ENCODE measurements at places on chromosomes 5 and 9.

- no peak overlapping the region for H3K4me3 ChIP-seq
- no peak for DNase-seq
- peaks cover 4% of the 10 kb centered on the region for H3K36me3 ChIP-seq
- H3K4me1 ChIP-seq: no peaks in the 10 kb centered on the region
Observed at GRCh38 chr5:37090123-37090726, 159.0 kb downstream of the CPLANE1 start.

DNA sequence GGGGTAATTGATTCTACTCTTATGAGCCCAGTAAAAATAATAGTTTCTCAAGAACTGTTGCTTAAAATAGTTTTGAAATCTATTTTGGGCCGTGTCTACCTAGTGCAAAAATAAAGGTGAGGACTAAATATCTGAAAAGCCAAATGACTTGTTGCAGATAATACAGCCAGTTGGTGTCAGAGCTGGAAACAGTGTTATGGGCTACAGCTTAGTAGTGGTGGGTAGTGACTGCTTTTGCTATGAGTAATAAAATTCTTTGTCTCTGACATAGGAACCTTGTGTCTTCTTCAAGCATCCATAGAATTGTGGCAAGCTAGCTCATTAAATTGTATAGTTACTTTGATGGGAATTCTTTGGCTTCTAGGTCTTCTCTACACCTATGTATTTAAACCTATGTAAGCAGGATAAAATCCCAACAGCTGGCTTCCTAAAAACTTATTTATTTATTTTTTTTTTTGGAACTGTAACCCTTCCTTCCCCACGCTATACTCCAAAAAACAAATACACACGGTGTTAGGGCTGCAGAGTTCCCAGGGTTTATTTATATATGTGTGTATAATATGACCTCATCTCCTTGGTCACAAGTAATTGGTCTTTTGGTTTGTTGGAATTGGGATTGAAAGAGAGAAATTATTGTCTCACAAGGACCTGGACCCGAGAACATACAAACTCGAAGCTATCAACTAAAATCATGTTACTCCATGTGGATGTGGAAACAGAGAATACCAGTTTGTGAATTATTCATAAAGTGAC lies 138.0 kb downstream of the NUDT12 start:
- no peak for DNase-seq
- H3K27me3 ChIP-seq: peaks cover 14% of the 10 kb centered on the region
- H3K4me1 ChIP-seq: no peaks in the 10 kb centered on the region
- no peaks in the 10 kb centered on the region for H3K36me3 ChIP-seq
- no peak overlapping the region for H3K4me3 ChIP-seq
- no peak overlapping the region for H3K27ac ChIP-seq

DNA sequence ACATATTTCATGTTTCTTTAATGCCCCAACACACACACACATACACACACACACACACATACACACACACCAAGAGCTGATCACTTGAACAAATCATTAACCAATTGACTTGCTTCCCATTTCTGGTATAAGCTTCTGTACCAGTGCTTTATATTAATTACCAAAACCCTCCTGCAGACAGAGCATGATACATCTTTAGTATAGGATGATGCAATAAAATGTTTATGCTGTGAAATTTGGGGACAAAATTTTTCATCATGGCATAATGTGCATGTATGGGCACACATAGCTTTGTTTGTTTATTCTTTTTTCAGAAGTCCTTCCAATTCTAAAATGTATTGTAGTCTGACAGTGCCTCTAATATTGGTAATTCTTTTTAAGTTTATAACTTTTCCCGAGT lies 34.5 kb downstream of the SLC1A3 start:
- no peak overlapping the region for H3K4me3 ChIP-seq
- H3K4me1 ChIP-seq: no peaks in the 10 kb centered on the region
- no peak overlapping the region for H3K27ac ChIP-seq
- H3K27me3 ChIP-seq: peaks cover 26% of the 10 kb centered on the region
- no peak for DNase-seq

GRCh38 chr9:70551396-70551795 lies 136.9 kb upstream of the KLF9 start:
- no peak overlapping the region for H3K27ac ChIP-seq
- H3K36me3 ChIP-seq: no peaks in the 10 kb centered on the region
- no peaks in the 10 kb centered on the region for H3K27me3 ChIP-seq
- no peak overlapping the region for H3K4me3 ChIP-seq
- H3K4me1 ChIP-seq: peaks cover 6% of the 10 kb centered on the region

DNA sequence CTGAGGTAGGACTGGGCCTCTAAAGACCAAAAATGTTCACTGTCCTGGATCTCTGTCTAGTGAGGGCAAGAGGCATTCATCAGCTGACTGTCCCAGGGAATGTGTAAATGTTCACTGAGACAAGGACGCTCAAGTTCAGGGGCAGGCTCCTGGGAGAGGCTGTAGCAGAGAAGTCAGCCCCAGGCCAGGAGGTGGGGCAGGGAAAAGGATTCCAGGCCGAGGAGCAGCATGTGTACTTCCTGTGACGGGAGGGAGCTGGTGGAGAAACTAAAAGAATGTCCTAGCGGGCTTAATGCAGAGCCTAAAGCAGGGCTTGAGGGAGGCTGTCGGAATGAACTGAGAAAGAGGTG lies 205.8 kb downstream of the GABBR2 start:
- H3K4me3 ChIP-seq: no peak overlapping the region
- no peaks in the 10 kb centered on the region for H3K4me1 ChIP-seq
- no peak for DNase-seq
- H3K27me3 ChIP-seq: peaks cover 36% of the 10 kb centered on the region

DNA sequence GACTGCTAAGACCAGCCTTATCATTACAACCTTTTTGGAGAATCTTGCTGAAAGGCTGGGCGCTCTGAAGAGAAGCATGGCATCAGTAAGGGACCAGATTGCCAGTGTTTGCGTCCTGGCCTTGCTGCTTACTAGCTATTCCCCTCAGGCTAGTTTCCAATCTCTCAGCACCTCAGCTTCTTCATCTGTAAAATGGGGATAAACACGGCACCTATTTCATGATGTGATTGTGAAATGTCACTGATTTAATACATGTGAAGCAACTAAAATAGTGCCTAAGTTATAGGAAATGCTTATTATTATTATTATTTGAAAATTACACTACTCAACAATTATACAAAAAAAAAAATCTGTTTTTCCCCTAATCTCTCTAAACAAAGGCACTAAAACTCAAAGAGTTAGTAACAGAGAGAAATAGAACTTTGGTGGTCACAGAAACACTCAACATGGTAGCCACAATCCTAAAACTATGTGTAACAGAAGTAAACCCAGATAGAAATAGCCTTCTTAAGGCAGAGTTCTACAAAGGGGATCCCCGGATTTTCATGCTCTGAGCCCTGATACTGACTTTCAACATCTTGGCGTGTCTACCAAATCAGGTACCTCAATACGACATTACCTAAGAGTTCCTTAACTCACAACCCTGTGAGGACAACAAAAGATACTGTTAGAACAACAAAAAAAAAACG lies 62.0 kb downstream of the ENC1 start:
- H3K27me3 ChIP-seq: peaks cover 6% of the 10 kb centered on the region
- peaks cover 50% of the 10 kb centered on the region for H3K4me1 ChIP-seq
- peak overlapping the region; percentile 84 for H3K27ac ChIP-seq

- H3K4me1 ChIP-seq: no peaks in the 10 kb centered on the region
- H3K27me3 ChIP-seq: peaks cover 29% of the 10 kb centered on the region
- DNase-seq: no peak
- H3K27ac ChIP-seq: no peak overlapping the region
Observed at GRCh38 chr5:74452856-74453255, 187.7 kb downstream of the ENC1 start.

DNA sequence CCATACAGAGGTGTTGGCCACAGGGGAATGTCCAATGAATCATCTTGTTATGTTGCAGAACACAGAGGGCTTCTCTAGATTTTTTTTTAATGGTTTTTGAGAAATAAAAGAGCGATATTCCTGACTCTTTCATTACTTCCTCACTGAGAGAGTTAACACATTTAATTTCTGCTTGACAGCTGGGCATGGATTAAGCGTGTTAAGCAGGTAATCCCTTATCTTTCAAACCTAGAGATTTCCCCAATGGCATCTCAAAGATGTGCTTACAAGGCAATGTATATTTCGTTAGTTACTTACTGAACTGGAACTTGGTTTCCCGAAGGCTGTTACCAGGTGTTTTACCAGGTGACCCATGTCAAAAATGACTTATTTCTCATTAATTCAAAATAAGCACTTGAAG lies 21.8 kb upstream of the ADCY2 start:
- no peak for DNase-seq
- H3K36me3 ChIP-seq: no peaks in the 10 kb centered on the region
- H3K27me3 ChIP-seq: no peaks in the 10 kb centered on the region
- H3K4me3 ChIP-seq: no peak overlapping the region
- no peaks in the 10 kb centered on the region for H3K4me1 ChIP-seq
- no peak overlapping the region for H3K27ac ChIP-seq

- no peaks in the 10 kb centered on the region for H3K27me3 ChIP-seq
- DNase-seq: no peak
- H3K4me1 ChIP-seq: peaks cover 18% of the 10 kb centered on the region
- H3K36me3 ChIP-seq: no peaks in the 10 kb centered on the region
Observed at GRCh38 chr9:126372716-126373115, 46.1 kb downstream of the MVB12B start.

DNA sequence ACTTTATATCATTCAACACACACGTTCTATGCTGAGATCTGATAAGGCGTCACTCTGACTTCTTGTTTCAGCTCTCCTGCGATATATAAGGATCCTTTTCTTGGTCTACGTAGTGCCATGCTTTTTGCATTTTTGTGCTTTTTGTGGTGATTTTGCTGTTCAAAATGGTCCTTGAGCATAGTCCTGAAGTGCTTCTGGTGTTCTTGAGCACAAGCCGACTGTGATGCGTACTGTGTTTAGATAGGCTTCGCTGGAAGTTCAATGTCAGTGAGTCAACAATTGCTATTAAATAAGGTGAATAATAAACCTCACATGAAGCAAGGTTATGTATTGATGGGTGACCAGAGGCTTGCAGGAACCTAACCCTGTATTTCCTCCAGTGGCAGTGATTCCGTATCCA lies 46.8 kb downstream of the ACO1 start:
- no peak overlapping the region for H3K4me3 ChIP-seq
- no peak overlapping the region for H3K27ac ChIP-seq
- no peaks in the 10 kb centered on the region for H3K27me3 ChIP-seq
- peaks cover 2% of the 10 kb centered on the region for H3K4me1 ChIP-seq
- no peak for DNase-seq

- DNase-seq: no peak
- no peaks in the 10 kb centered on the region for H3K4me1 ChIP-seq
- no peak overlapping the region for H3K4me3 ChIP-seq
- H3K36me3 ChIP-seq: no peaks in the 10 kb centered on the region
Observed at GRCh38 chr9:106779796-106780195, 83.2 kb upstream of the ZNF462 start.

GRCh38 chr5:75037106-75037505 lies 15.3 kb downstream of the GCNT4 start:
- H3K4me1 ChIP-seq: peaks cover 57% of the 10 kb centered on the region
- peaks cover 17% of the 10 kb centered on the region for H3K36me3 ChIP-seq
- peak overlapping the region; percentile 66 for H3K27ac ChIP-seq
- no peak for DNase-seq

DNA sequence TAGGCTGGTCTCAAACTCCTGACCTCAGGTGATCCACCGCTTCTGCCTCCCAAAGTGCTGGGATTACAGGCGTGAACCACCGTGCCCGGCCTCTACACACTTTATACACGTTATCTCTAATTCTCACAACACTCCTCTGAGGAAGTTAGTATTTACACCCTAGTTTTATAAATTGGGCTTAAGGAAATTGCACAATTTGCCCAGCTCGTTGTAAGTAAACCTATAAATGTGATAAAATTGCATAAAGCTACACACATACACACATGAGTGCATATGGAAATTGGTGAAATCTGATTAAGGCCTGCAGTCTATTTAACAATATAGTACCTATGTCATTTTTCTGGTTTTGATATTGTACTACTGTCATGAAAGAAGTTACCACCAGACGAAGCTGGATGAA lies 4.4 kb upstream of the SLC4A9 start:
- H3K36me3 ChIP-seq: no peaks in the 10 kb centered on the region
- no peak overlapping the region for H3K4me3 ChIP-seq
- peaks cover 3% of the 10 kb centered on the region for H3K27me3 ChIP-seq
- DNase-seq: no peak
- H3K27ac ChIP-seq: no peak overlapping the region

DNA sequence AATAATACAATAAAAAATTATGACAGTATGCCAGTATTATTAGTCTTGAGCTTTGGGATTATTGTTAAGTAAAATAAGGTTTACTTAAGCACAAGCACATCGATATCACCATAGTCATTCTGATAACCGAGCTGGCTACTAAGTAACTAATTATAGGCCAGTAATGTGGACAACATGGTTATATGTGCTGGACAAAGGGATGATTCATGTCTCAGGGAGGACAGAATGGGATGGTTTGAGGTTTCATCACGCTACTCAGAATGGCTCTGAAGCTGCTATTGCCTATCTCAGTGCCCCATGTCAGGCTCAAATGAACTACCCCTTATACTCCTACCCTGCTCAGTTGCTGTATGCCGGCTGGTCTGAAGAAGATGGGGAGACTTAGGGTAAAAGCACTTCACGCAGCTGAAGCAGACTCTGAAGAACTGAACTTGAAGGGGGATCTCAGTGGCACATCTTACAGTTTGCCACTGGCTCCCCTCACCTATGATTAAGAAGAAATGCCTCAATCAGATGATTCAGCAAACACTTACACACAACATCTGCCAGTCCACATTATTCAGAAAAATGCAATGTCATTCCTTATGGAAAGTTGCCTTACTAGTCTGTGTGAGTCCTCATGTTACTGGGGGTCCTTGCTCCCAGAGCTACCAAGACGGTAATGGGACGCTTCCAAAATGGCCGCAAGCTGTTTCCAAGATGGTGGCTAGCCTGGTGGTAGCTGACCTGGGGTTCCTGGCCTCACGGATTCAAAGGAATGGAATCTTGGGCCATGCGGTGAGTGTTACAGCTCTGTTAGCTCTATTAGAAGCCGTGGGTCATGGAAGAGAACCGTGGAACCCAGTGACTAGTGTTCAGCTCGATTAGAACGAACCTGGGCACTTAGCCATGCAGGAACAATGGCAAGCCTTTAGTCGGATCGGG lies 1098.6 kb downstream of the TAF11L14 start:
- no peak overlapping the region for H3K27ac ChIP-seq
- no peaks in the 10 kb centered on the region for H3K27me3 ChIP-seq
- DNase-seq: no peak
- H3K4me3 ChIP-seq: no peak overlapping the region
- H3K4me1 ChIP-seq: peaks cover 19% of the 10 kb centered on the region
- peaks cover 40% of the 10 kb centered on the region for H3K36me3 ChIP-seq

GRCh38 chr5:111929867-111930266 lies 172.9 kb upstream of the NREP start:
- H3K27me3 ChIP-seq: peaks cover 5% of the 10 kb centered on the region
- no peak for DNase-seq
- H3K27ac ChIP-seq: no peak overlapping the region
- H3K36me3 ChIP-seq: no peaks in the 10 kb centered on the region
- H3K4me1 ChIP-seq: no peaks in the 10 kb centered on the region
- no peak overlapping the region for H3K4me3 ChIP-seq

GRCh38 chr9:97640325-97640724 lies 6.7 kb downstream of the NCBP1 start:
- H3K4me1 ChIP-seq: peaks cover 44% of the 10 kb centered on the region
- H3K36me3 ChIP-seq: peaks cover 85% of the 10 kb centered on the region
- no peak overlapping the region for H3K4me3 ChIP-seq
- no peaks in the 10 kb centered on the region for H3K27me3 ChIP-seq
- DNase-seq: no peak

GRCh38 chr5:170791325-170791954 lies 7.9 kb downstream of the GABRP start:
- H3K36me3 ChIP-seq: no peaks in the 10 kb centered on the region
- H3K4me1 ChIP-seq: no peaks in the 10 kb centered on the region
- no peak for DNase-seq
- H3K27me3 ChIP-seq: no peaks in the 10 kb centered on the region
